ENCODE measurements at places on chromosomes 6 and 20.

DNA sequence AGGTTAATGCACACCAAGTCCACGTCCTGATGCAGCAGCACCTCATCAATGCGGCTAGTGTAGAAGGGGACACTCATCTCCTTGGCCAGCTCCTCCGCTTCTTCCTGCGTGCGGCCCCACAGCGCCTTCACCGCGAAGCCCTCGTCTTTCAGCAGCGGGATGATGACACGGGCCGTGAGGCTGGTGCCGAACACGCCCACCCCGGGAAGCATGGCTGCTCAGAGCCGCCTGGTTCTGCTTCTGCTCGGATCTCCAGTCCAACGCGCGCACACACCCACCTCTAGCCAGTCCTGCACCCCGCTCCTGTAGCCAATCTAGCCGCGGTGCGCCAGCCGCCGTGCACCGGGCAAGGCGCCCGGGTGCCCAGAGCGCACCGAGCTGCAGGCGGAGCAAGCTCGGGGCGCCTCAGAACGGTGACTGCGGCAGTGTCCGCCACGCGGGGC is 700 bp downstream of the GFOD1 start:
- DNase-seq = peak; percentile 79

DNA sequence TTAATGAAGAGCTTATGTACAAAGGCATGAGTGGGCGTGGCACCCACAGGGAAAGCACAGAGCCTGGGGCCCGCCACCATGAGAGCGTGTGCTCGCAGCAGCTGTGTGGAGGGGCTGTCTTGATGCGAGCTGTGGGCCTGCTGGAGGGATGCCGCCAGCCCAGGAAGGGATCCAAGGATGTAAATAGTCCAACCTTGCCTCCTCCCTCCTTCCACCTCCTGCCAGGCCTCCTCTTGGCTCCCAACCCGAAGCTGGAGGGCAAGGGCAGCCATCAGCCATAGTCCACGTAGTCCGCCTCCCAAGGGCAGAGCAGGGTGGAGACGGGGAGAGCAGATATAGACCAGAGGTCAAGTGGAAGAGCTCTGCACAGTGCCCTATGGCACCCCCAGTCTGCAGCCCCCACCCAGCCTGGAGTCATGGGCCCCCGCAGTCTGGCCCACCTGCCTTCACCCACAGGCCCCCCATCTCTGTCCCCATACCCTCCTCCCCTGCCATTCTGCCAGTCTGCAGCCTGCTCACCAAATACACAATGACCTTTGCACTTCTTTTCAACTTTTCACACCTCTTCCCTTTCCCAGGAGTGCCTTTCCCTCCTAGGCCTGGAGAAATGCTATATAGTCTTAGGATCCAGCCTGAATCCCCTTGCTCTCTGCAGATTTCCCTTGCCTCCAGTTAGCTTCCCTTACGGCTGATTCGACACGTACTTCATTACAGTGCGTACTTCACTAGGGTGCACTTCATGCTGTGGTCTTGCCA is 77.1 kb downstream of the SHLD1 start:
- no peak for DNase-seq

DNA sequence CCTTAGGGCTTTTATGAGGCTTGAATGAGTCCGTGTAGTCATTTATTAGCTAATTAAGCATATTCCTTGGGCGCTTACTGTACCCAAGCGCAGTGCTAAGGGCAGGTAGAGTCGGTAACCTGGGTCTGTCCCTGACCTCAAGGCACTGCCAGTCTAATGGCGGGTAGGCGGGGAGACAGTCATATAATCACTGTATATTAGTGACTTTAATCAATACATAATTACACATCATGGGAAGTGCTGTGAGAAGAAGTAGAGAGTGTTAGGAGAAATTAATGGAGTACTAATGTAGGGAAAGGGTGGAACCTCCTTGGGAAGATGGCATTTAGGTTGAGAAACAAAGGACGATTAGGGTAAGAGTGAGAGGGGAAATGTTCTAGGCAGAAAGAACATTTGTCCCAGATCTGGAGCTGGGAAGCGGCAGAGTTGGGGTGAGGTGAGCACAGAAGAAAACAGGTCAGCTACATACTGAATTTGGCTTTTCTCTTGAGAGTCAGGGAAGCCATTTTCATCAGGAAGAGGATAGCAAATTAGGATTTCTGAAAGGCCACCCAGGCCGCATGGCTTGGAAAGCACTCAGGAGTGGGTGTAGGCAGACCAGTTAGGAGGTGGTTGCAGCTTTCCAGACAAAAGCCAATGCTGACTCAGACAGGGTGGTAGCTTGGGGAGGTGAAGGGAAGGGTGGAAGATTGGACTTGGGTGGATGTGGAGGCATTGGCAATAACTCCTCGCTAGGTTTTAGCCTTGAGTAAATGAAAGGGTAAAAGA is 954 bp upstream of the BLCAP start:
- no peak for DNase-seq

DNA sequence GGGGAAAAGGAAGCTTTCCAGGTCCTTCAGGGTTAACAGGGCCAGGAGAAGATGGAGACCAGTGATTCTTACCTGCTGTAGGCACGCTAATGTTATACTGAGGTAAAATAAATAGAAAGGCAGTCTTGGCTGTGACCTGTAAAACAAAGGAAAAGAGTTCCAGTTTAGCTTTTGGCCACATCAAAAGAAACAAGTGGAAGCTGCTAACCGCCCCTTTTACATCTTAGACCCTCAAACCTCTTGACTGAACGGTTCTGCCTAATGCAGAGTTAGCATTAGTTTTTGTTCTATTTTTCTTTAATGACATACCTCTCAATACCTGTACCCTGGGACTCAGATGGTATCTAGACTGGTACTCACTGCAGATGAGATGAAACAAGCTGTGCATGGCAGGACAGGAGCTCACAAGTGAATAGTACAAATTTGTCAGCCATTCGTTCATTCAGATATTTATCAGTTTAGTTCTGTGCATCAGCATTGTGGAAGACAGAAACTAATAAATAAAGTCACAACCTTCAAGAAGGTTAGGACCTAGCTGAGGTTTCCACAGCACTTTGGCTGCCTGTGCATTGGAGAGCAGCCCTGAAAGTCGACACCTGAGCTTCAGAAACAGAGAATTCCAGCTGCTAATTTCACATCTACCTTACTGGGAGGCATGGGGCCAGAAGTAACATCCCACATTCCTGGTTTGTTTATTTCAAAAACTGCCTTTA is 41.0 kb downstream of the TRAM2 start:
- no peak for DNase-seq

DNA sequence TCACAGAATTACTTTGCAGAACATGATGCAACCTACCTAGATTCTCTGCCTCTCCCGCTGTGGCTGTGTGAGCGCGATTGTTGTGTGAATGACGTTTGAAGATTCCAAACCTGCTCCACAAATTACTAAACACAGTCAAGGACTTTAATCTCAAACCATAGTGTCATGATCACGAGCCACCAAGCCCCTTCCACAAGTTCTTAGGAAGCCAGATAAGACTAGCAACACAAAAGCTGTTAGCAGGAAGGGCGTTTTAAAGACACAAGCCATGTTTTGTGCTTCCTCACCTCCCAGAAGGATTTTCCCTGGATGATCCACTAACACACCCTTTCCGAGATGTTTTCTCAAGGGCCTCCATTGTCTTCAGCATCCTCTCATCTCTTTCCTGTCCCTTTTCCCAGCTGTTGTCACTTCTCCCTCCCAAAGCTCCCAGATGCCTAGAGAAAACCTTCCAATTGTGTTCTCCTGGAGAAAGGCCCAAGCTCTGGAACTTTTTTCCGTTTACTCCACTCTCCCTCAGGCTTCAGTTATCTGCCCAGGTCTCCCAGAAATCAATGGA is 12.8 kb downstream of the OPN5 start:
- no peak for DNase-seq

DNA sequence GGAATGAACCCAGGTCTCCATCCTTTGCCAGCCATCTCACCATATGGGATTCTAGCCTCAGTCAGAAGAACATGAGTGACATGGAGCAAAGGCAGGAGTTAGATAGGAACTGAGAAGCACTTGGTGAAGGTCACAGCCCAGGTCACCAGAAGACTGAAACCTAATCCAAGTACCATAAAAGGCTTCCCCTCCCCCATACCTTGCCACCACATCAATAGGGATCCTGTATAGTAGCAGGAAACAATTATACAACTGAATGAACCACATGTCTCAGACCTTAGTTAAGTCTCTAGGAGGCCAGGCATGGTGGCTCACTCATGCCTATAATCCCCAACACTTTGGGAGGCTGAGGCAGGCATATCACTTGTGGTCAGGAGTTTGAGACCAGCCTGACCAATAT is 49.6 kb downstream of the KIZ start:
- no peak for DNase-seq

GRCh38 chr6:156767603-156768467 is 9.3 kb upstream of the ARID1B start:
- DNase-seq = no peak

DNA sequence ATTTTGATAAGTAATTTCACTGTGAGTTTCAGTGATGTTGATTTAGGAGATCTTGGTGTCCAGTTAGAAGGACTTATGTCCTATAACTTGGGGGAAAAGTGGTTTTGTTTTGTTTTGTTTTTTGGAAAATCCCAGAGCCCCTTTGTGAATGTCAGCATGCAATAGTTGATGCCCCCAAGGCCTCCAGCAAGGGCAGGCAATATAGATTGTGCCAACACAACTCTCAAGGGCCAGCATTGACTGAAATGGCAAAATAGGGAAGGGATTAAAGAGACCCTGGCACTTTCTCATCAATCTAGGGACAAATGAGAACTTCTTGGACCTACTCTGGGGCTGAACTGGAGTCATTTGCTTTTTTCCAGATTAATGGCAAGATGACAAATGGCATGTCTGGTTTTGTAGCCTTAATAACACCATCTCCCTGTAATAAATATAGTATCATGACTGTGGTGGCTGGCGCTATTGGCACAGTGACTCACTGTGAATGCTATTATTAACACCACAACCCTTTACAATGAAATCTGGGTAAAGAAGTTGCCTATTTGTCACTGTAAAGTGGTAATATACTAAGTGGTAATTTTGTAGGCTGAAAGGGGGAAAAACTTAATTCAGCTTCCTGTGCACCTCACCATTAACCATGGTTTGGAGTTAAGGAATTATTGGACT is 51.8 kb downstream of the ABRACL start:
- DNase-seq = no peak

DNA sequence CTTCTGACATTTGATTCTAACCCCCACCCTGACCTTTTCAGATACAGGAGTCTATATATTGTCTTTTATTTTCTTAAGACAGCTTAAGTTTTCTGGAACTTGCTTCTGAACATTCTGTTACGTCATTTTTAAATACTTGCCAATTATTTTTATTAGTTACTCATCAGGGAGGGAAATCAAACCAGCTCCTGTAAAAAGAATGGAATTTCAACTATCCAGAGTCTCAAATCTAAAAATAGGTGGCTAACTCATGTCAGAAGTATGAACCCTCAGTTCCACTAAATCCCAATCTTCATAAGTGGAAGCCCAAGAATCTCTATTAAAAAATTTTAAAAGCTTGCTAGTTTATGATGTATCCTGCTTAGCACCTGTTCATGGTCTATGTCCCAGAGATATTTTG is 900.0 kb downstream of the KIF16B start:
- DNase-seq = no peak

DNA sequence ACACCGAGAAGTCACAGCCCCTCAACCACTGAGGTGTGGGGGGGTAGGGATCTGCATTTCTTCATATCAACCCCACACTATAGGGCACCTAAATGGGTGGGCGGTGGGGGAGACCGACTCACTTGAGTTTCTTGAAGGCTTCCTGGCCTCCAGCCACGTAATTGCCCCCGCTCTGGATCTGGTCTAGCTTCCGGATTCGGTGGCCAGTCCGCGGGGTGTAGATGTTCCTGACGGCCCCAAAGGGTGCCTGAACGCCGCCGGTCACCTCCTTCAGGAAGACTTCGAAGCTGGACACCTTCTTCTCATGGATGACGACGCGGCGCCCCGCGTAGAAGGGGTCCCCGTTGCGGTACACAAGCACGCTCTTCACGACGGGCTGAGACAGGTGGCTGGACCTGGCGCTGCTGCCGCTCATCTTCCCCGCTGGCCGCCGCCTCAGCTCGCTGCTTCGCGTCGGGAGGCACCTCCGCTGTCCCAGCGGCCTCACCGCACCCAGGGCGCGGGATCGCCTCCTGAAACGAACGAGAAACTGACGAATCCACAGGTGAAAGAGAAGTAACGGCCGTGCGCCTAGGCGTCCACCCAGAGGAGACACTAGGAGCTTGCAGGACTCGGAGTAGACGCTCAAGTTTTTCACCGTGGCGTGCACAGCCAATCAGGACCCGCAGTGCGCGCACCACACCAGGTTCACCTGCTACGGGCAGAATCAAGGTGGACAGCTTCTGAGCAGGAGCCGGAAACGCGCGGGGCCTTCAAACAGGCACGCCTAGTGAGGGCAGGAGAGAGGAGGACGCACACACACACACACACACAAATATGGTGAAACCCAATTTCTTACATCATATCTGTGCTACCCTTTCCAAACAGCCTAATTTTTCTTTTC is at the start of gene DCDC2:
Gene DCDC2 (minus strand): TSS at position 724 of the 883 bp plus-strand sequence. CDS start 309 bp downstream, at position 415.
- DNase-seq = peak; percentile 39

GRCh38 chr20:33675136-33675959 is 1.1 kb upstream of the NECAB3 start:
- no peak for DNase-seq

DNA sequence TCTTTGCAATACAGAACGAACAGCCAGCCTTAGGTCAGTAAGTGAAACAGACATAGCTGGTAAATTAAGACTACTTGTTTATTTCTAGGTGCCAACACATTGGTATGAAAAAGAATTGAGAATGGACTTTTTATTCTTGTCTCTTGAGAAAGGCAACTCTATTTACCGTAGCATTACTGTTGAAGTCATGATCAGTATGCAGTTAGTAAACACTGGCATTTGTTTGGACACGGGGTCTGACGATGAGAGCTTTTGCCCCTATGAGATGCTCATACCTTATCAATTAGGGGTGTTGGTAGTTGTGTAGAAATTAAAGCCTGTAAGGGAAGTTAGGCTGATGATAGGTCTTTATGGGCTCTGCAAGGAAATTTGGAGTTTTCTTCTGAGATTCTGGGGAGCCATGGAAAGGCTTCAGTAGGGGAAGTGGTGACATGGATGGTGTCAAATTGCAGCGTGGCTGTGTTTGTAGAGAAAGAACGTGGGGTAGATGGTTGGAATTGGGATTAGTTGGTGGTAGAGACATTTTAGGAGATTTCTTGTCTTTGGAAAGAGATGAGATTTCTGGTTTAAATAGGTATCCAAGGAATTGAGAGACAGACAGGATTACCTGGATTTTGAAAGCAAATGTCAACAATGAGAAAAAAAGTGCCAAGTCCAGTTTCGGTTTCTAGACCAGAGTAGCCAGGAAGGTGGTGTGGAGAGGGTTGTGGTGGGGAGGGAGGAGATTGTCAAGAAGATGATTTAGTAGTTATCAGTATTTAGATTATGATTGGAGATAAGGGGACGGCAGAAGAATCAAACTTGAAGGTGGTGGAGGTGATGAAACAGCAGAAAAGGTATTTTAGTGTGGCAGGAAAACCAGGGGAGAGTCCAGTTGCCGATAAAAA is 116.6 kb downstream of the JARID2 start:
- no peak for DNase-seq
